Stimulated activated CD4-positive, alpha-beta T cell treated with anti-CD3 and anti-CD28 coated beads, TNF-alpha, amount 100 ng/mL, for 4 hours (primary cell): ENCODE measurements at places on chromosomes 6 and 20.

DNA sequence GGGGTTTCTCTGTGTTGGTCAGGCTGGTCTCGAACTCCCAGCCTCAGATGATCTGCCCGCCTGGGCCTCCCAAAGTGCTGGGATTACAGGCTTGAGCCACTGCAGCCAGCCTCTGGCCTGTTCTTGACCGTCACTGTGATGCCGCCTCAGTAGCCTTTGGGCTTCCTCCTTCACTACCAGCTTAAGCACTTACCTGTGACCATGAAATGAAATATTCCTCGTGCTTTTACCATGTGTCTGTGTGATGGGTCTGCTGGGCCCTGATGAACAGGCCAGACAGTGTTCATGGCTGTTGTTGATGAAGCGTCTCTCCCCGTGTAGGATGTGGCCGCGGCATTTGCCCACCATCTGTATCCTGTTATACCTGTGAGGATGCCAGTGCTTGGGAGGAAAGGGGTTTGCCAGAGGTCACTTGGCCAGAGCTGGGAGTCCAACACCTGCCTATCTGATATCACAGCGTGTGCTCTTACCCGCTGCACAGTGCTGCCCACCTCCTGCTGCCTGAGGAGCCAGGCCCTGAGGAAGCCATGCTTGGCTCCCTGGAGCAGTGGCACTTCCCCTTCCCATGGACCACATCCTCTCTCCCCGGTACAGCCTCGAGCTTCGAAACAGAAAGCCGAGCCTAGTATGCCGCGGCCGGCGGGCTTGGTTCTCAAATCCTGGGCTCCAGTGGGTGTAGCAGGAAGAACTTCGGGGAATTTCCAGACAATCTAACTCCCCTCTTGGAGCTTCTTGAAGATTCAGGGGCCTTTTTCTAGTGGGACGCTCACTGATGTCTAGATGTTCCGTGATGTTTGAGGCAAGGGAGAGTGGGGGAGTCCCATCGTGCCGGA, 167.9 kb downstream of the ZDHHC14 start:
- DNase-seq: no peak

GRCh38 chr6:4344317-4344899, 209.0 kb upstream of the ECI2 start:
- no peak for DNase-seq

GRCh38 chr6:8177721-8178120, 75.4 kb upstream of the EEF1E1 start:
- DNase-seq: no peak

DNA sequence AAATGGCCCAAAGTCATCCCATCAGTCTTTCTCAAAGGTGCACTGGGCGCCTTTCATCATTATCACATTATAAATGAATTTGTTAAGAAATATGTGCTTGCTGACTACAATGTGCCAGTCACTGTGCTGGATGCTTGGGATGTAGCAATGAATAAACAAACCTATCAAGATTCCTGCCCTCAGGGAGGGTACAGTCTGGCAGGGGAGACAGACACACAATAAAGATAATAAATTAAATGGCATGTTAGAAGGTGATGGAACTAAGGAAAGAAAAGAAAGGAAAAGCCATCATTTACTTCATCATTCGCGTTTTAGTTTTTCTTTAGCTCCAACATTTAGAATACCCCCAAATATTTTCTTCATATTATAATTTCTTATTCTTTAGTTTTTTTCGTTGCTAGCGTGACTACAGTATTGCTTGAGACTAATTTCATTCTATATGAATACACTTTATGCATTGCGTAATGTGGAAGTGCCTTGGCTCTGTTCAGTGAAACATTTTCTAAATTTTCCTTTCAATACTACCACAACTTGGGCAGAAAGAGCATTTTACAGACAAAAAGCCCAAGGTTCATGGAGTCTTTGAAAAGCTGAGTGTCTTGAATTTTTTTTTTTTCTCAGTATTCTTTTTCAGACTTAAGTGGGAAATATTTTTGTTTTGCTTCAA, 48.7 kb upstream of the CITED2 start:
- no peak for DNase-seq

GRCh38 chr20:20317195-20317594, 50.7 kb upstream of the INSM1 start:
- no peak for DNase-seq

- no peak for DNase-seq
Measured at GRCh38 chr6:159104163-159104925, 59.6 kb upstream of the TAGAP start.

GRCh38 chr6:108549741-108550140, 11.0 kb upstream of the FOXO3 start:
- no peak for DNase-seq

GRCh38 chr6:41216616-41217015, 11.5 kb upstream of the TREML4 start:
- DNase-seq: no peak

- no peak for DNase-seq
Measured at GRCh38 chr20:17756529-17756928, 56.8 kb downstream of the BANF2 start.

DNA sequence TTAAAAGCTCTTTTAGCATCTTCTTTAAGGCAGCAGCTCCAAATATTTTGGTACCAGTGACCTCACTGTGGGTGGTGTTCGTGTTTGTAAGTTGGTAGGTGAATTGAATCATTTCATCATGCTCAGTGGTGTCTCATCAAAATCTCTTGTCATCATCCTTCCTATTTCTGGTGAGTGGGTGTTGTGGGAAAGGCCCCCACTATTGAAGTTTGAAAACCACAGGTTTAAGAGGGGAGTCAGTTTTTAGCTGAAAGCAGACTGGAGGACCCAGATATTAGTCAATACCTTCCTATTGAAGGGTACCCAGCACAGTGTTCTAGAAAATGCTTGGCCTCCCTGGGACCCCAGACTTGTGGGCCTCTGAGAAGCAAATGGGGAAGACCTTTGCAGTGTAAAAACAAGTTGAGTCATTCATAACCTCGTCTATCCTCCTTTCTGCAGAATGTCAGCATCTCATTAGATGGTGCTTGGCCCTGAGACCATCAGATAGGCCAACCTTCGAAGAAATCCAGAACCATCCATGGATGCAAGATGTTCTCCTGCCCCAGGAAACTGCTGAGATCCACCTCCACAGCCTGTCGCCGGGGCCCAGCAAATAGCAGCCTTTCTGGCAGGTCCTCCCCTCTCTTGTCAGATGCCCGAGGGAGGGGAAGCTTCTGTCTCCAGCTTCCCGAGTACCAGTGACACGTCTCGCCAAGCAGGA, 3.7 kb downstream of the PIM1 start:
- peak; percentile 19 for DNase-seq

GRCh38 chr6:38262609-38263008, 377.1 kb downstream of the BTBD9 start:
- no peak for DNase-seq

DNA sequence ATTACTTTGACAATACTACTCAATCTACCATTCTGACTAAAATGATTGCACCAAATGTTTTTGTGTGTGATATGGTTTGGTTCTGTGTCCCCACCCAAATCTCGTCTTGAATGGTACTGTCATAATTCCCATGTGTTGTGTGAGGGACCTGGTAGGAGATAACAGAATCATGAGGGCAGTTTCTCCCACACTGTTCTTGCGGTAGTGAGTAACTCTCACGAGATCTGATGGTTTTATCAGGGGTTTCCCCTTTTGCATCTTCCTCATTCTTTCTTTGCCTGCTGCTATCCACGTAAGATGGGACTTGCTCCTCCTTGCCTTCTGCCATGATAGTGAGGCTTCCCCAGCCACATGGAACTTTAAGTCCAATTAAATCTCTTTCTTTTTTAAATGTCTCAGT, 20.8 kb downstream of the SYCP2 start:
- no peak for DNase-seq

DNA sequence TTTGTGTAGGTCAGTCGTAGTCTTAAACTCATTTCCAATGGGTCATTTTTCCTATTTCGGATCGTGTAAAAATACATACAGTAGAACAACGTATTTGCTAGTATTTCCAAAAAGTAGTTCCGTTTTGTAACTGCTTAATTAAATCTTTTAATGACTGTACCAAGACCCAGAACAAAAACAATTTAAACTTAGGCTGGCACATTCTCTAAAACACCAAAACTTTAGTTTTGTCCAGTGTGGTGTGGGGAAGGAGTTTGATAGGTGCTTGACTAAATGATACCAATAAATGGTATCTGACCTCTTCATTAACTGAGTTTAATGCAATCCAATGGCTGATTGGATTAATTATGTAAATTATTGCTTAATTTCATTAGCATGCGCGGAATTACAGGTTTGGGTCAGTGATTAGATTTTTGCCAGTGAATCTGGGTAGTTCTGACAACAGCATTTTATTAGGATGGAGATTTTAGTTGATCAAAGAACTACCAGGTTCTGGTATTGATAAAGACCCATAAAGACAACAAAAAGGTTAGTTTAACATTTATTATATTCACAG, 20.8 kb downstream of the OR2B2 start:
- DNase-seq: no peak

GRCh38 chr20:63031251-63032014, 24.7 kb upstream of the BHLHE23 start:
- DNase-seq: no peak

DNA sequence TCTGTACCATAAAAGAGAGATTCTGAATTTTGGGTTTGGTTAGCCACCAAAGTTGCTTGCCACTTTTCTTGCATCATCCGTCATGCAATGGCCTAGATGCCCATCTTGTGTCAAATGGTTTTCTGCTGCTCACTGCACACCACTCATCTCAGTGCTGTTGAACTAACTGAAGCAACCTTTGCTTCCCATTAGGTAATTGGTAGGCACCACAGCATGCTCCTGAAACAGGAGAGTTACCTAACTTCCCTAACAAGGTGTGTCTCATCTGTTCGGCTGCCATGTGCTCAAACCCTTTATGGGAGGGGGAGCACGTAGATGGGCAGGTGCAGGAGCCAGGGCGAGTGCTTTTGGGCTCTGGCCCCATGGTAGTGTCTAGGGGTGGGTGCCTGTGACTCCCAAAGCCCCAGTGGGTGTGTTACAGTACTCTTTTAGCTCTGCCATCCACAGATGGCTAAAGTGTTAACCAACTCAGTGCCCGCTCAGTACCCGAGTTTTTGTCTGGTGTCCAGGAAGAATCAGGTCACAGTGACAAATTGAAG, 147.4 kb upstream of the SPACA1 start:
- no peak for DNase-seq

GRCh38 chr6:107670792-107671199, 153.3 kb downstream of the SCML4 start:
- DNase-seq: no peak

DNA sequence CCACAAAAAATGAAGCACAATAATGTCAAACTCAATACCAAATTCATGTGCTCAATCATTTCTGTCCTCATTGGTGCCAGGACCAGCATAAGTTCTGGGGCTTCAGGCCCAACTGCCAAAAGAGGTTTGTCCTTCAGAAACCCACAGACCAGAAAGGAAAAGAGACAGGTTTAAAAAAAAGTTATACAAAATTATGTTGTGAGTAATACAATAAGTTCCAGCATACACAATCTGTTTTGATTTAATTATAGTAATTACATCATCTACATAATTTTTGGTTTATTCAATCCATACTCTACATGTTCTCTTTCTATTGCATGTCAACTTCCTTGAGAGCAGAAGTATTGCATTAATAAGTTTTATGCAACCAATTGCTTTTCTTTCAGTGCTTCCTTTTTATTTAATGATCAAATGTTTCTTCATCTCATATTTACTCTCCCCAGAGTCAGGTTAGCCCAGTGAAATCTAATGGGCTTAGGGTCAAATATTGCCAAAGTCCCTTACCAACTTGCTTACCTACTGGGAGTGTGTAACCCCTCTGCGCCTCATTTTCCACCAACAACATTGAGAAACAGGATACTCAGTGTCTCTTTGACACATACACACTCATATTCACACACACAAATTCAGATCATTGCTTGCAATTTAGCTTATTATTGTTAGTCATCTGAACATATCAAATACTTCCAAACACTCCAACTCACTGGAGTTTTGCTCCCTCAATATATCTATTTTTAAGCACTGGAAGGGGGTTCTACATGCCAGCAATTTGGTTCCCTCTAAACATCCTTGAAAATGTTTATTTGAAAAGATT, 424.4 kb upstream of the MARCKS start:
- DNase-seq: no peak

- no peak for DNase-seq
Measured at GRCh38 chr6:112321322-112321721, 25.8 kb upstream of the RFPL4B start.

DNA sequence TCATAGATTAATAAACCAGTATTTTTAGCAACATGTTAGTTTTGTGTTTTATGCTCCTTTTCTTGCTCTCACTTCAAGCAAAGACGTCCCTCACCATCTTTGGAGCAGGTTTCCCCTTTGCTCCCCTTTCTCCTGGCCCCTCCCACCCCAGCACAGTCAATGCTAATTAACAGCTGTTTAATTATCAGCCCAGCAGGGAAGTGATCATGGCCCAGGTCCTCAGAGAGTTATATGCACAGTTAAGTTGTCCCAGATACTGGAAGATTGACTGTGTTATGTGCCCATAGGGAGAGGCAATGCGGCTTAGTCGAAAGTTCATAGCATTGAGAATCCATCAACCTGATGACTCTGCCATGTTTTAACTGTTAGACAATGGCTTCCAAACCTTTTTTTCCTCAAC, 123.5 kb downstream of the PCSK2 start:
- no peak for DNase-seq

DNA sequence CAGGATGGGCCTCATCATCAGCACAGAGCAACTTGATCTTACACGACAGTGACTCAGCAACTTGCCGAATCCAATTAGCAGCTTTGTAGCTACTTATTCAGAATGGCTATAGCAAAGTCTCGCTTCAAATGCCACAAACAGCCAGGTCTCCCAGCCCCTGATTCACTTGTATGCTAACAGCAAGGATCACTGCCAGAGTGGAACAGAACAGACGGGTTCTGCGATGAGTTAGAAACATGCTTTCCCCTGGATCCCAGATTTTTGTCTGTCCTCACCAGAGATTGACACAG, 254.4 kb downstream of the NRN1 start:
- no peak for DNase-seq

DNA sequence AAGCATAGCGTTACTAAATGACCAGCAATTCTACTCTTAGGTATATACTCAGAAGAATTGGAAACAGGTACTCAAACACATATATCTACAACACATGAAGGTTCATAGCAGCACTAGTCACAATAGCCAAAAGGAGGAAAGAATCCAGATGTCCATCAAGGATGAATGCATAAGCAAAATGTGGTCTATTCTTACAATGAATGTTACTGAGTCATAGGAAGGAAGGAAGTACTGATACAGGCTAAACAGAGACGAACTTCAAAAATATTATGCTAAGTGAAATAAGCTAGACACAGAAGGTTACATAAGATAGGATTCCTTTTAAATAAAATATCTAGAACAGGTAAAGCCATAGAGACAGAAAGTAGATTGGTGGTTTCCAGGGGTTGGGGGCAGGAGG, 93.5 kb downstream of the MAP3K7 start:
- no peak for DNase-seq
